ENCODE measurements at places on chromosomes 6 and 20. TPM values are rescaled to one million over a fixed set of nuclear protein-coding genes. Genes with fewer than 3 reads are reported as not detected.

The TREML1 gene
- total RNA-seq: not detected

The MYBL2 gene
- total RNA-seq: 165 TPM

The MTO1 gene
- total RNA-seq: 23.9 TPM

The SAPCD1 gene
- 3.2 TPM for total RNA-seq

- DNase-seq: no peak
Measured at GRCh38 chr6:70103798-70104197, 199.1 kb downstream of the COL9A1 start.

DNA sequence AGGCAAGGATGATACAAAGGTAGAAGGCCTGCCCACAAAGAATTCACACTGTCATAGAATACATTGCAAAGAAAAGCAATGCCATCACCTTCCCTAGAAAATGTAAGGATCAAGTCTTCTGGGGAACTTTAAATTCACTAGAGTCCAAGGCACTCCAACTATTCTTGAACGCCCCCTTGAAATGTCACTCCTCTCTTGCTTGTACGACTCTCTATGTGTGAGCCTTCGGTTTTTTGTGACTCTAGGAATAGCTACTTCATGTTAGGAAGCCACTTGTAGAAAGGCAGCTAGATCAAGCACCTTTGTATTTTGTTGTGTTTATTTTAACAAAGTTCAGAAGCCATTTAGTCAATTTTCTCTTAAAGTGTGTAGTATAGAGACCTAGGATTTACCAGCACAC lies 159.2 kb upstream of the ARID1B start:
- no peak for DNase-seq

DNA sequence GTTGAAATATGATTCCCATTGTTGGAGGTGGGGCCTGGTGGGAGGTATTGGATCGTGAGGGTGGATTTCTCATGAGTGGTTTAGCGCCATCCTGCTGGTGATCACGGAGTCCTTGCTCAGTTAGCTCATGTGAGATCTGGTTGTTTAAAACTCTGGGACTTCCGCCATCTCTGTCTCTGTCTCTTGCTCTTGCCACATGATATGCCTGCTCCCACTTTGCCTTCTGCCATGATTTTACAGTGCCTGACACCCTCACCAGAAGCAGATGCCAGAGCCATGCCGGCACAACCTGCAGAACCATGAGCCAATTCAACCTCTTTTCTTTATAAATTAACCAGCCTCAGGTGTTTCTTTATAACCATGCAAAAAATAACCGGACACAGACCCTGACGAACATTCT lies 44.7 kb upstream of the ZFP64 start:
- DNase-seq: no peak

GRCh38 chr6:142193621-142194020 lies 46.6 kb downstream of the VTA1 start:
- no peak for DNase-seq

DNA sequence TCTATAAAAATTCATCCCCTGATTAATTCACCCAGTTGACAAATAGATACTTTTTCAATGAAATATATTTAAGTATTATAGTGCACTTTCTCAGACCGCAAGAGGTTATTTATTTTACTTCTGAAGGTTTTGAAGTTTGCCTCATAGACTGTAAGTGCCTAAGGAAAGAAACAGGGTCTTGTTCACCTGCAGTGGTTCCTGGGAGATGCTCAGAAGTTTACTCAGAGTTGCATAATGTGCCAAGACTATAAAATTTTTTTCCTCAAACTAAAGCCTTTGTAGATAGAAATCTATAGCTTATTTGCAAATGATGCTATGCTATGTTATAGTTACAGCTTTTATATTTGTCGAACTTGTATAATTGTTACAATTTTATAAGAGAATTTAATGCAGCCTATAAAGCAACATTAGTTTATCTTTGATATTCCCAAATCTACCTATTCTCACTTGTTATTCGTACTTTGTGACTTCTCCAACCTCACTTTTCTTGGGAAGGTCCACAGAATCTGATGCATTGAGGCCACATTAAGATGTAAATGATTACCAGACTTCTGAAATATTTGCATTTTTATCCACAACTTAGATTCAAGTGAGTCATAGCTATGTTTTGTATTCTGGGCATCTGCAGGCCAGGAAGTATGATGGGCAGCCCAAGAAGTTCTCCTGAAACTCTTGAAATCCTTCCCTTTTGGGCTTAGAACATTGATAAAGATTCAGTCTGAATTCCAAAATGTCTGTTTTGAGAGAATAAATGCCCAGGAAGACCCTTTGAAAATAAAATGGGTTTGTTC lies 35.7 kb downstream of the KCNQ5 start:
- DNase-seq: no peak

DNA sequence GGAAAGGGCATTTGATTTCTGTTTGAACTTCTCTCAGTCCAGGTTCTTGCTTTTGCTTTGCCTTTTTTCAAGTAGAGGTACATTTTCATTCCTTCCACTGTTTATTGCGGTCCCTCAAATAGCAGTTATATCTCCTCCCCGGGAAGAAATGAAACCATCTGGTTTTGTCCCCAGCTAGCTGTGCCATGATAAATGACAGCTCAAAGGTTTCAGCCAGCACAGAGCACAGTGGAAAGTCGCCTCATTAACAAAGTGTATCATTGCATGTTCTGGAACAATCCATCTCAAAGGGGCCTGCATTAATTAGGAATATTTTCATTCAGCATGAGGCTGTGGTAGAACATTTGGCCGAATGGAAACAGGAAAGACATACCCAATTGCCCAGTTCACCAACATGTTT lies 146.0 kb downstream of the EDN3 start:
- DNase-seq: no peak

- DNase-seq: no peak
Measured at GRCh38 chr6:111628142-111628850, 22.6 kb upstream of the TRAF3IP2 start.

Data from H9 (cell line).